ENCODE measurements at places on chromosomes 16 and 17.

DNA sequence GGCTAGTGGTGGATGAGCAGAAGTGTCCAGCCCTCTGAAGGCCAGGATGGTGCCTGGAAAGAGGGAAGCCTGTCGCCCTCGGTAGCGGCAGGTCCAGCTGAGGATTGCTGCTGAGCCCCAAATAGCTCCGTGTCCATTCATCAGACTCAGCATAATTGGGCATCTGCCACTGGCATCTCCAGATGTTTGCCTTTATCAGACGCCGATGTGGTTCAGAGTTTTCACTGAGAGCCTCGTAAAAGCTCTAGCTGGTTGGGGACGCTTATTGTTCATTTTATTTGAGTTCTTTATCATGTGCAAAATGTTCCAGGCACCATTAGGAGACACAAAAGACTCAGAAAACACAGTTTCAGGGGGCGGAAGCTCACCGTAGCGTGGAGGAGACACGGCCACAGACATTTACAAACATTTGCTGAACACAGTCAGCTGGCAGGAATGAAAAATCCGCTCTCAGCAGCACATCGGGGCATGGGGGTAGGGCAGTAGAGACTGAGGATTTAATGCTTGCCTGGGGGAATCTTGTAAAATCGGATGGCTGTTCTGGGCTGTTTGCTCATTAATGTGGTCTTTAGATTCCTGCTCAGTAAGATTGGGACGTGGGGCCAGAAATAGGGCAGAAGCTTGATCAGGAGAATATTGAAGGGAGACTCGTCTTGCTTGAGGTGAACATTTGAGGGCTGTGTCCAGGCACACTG, 41.7 kb downstream of the SMPD3 start:
- DNase-seq = no peak

DNA sequence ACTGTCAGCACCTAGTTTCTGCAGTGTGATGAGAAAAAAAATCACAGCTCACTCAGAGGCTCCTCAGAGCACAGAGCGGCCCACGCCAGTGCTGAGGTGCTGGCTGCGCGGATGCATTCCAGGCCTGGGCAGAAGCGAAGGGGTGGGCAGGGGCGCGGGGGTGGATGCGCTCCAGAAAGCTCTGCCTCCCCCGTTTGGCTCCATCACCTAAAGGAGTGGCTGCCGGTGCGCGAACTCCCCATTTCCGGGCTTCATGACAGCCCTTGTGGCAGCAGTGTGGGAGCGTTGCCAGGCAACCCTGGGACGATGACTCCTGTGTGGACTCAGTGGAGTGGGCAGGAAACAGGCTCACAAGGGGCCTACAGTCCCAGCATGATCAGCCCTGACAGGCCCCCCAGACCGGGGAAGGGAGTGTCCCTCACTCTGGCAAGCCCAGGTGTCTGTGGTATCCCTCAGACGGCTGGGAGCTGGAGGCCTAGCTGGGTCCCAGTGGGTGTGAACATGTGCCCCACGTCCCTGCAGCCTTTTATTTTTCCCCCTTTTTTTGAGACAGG, 32.8 kb upstream of the NUDT16L1 start:
- peak; percentile 79 for DNase-seq

- no peak for DNase-seq
Measured at GRCh38 chr16:70765491-70765890, 35.5 kb downstream of the VAC14 start.

- DNase-seq = no peak
Measured at GRCh38 chr17:82864713-82865248, 25.0 kb upstream of the ZNF750 start.

GRCh38 chr16:2324296-2324859, 16.1 kb downstream of the ABCA3 start:
- DNase-seq = no peak

DNA sequence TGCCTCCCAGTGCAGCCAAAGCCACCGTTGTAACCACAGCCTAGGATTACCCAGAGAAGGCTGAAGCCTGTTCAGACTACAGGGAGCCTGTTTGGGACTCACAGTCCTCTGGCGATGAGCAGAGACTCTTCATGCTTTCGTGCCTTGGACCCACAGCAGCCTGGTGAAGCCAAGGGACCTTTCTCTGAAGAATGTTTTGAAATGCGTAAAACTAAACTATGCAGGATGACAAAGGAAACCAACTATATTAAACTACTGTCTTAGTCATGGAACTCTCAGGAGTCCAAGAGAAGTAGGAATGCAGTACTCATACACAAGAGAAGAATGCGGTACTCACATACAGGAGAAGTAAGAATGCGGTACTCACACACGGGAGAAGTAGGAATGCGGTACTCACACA, 20.9 kb downstream of the ABR start:
- no peak for DNase-seq

- DNase-seq = no peak
Measured at GRCh38 chr17:20267459-20267842, 199.9 kb downstream of the LGALS9B start.

DNA sequence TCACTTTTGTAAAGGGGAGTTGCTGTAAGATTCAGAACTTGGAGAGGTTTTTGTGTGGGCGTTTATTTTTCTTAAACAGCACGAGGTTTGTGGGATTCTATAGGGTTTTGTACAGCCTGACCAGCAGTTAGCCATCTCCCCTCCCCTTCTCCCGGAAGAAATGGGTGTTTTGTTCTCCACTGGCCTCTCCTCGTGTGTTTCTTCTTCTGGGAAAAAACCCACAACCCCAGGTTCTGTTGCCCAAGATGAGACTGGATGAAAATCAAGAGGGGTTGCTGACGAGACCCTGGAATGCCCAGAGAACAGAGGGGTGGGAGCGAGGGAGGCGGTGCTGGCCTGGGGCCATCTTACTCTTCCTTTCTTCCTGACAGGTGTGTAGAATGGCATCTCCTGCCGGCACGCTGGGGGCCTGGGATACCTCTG, 186.1 kb downstream of the MSI2 start:
- no peak for DNase-seq

DNA sequence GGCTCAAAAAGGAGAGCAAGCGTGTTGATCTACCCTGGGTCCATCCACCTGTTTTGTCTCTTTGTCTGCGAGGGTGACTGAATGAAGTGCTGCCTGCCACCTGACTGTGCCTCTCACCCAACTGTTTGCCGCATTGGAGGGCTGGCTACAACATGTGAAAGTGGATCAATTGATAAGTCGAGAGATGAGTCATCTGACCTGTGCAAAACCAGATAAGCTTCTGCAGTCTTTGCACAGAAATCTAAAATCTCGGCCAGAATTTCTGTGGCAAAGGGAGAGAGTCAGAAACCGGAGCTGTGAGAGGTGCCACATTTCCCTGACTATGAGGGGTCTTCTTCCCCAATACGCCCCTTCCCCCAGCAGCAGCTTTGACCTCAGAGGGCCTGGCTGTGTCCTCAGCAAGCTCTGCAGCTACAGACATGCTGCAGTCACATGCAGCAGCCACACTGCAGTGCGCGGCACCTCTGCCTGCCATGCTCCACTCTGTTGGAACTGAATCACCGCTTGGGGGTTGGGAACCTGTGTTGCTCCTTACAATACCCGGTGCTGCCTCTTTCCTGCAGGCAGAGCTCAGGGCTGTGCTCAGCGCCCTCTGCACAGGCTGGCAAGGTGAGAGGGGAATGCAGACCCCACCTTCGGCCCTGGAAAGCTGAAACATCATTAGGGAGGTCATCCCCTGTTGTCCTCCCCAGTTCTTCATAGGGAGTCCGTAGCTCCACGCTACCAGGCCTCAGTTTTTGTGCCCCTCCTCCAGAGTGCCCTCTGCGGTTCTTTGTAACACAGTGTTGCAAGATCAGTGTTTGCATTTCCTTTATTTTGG, 16.2 kb upstream of the HAS3 start:
- DNase-seq = no peak

GRCh38 chr17:38918129-38918913, 7.1 kb upstream of the LASP1NB start:
- no peak for DNase-seq

- no peak for DNase-seq
Measured at GRCh38 chr17:2024572-2025219, 438 bp downstream of the RTN4RL1 start.

DNA sequence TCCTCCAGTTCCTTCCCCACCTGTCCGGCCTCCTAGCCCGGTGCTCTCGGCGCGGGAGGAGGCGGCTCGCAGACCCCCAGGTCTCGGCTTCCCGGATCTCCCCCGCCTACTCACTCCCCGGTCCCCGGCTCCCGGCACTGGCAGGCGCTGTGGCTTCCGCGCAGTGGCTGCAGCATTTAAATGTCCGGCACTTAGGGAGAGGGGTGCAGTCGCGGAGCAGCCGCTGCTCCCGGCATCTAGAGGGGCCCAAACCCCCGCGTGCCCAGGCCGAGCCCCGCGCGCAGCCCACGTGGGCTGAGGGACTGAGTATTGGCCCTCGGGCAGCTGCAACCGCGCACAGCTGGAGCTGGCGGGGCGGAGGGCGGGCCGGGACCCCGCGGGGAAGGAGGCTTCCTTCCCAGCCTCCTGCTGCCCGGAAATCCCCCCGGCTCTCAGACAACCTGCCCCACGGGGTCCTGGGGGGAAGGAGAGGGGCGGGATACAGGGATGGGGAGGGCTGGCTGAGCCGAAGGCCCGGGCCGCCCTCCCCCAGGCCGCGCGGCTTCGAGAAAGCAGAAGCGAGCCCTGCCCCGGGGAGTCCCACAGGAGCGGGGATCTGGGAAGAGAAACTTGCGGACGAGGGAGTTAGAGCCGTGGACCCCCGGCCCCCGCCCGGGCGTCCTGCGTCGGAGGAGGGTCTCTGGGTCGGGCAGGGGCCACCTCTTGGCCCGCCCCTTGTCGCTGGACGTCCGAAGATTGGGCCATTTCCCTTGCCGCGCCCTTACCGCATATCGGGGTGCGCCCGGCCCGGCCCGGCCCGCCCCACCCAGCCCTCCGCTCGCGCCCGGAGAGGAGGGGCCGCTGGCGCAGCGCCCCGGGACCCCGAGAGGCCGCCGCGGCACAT, at the start of gene MMP25:
TSS of gene MMP25 (plus strand) at position 804 of the 883 bp plus-strand sequence. CDS start 357 bp downstream, outside the sequence.
- DNase-seq = no peak

- DNase-seq = no peak
Measured at GRCh38 chr17:50218071-50218759, 16.8 kb upstream of the COL1A1 start.

DNA sequence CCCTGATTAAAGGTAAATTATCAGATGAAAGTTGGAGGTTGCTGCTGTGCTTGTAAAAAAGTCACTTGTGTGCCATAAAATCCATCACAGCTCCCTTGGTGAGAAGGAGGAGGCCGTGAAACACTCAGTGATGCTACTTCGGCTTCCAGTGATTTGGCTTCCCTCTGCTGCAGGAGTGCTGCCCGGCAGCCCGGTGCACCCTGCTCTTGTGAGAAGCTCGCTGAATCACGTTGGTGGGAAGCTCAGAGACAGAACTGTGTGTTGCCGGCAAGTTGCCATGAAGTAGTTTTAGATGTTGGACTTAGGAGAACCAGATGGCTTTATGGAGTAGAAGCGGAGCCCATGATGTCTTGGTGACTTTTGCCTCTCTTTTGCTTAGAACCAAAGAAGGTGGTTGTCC, 33.3 kb downstream of the MSI2 start:
- DNase-seq = no peak
